Activated CD4-positive, alpha-beta T cell treated with anti-CD3 and anti-CD28 coated beads, Interleukin-2, Interleukin-4, amounts not matched to agents 100 ng/mL and 50 ng/mL, durations not matched to agents 16 hours and 8 hours (primary cell): ENCODE measurements at places on chromosomes 2 and 18.

- DNase-seq = no peak
These were observed 28.1 kb downstream of the COL4A3 start for GRCh38 chr2:227192491-227192890.

GRCh38 chr2:19035238-19035637 lies 323.2 kb downstream of the OSR1 start:
- no peak for DNase-seq

DNA sequence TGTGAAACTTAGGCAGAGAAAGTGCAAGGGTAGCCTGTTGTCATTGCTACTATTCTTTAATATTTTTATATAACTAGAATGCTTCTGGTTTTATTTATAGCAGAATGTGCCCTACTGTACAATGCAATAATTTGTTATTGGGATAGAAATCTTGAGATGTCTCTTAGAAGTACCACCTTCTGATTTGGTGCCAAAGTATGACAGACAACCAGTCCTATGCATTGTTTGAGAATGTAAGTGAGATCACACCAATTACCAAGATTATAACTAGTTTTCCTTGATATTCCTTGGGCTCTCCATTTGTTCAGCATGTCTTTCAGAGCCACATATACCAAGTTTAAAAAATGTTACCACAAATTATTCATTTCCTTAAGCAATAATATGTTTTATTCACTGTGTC lies 399.7 kb downstream of the CPS1 start:
- no peak for DNase-seq

DNA sequence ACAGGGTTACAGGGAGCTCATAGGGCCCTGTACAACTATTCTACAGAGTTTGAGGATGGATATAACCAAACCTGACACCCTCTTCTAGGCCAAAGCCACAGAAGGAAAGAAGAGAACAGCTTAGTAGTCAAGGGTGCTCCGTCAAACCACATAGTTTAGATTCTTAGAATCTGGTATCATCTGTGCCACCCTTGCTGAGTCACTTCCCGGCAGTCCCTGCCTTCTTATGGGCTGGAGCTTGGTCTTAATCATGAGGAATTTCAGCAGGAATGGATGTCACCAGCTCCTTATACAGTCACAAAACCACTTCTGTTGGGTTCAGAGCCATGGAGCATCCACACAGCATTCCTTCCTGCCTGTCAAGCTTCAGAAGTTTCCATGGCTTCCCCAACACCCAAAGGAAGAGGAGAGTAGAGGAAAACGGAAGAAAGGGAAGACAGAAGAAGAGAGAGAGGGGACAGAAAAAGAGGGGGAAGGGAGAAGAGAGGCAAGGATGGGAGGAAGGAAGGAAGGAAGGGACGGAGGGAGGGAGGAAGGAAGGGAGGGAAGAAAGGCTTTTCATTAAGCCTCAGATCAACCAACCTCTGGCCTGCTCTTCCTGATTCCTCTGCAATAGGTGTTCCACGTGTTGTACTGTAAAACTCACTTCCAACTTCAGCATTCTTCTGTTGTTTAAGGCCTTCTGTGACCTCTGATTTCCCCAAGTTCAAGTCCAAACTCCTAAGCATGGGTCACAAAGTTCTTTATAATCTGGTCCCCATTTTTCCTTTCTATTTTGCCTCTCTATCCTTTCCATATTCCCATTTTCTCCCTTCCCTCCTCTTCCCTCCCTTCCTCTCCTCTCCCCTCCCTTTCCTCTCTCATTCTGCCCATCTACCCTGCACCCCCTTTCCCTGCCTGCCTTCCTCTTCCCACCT lies 246.1 kb upstream of the TNP1 start:
- DNase-seq = peak; percentile 58

DNA sequence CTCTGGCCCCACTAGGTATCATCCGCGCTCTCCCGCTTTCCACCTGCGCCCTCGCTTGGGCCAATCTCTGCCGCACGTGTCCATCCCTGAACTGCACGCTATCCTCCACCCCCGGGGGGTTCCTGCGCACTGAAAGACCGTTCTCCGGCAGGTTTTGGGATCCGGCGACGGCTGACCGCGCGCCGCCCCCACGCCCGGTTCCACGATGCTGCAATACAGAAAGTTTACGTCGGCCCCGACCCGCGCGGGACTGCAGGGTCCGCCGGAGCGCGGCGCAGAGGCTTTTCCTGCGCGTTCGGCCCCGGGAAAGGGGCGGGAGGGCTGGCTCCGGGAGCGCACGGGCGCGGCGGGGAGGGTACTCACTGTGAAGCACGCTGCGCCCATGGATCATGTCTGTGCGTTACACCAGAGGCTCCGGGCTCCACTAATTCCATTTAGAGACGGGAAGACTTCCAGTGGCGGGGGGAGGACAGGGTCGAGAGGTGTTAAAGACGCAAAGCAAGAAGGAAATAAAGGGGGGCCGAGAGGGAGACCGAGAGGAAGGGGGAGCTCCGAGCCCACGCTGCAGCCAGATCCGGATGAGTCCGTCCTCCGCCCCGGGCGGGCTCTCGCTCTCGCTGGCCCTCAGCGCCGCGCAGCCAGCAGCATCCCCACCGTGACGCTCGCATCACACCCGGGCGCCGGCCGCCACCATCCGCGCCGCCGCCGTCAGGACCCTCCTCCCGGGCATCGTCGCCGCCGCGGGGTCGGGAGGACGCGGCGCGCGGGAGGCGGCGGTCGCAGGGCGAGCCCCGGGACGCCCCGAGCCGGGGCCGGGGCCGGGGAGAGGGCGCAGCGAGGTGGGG lies 664 bp downstream of the NETO1 start:
- DNase-seq = no peak

DNA sequence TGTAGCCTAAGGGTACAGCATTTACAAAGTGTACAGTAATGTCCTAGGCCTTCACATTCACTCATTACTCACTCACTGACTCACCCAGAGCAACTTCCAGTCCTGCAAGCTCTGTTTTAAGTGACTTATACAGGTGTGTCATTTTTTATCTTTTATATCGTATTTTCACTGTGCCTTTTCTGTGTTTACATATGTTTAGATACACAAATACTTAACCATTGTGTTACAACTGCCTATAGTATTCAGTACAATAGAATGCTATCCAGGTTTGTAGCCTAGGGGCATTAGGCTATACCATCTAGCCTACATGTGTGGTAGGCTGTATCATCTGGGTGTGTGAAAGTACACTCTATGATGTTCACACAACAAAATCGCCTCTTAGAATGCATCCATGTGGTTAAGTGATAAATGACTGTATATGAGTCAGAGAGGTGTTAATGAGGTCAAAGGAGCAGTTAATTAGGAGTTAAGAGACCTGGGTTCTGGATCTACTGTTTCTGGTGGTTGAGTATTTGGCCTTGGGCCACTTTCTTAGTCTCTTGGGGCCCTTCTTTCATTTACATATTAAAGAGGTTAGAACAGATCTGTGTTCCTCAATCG lies 149.1 kb downstream of the GREB1L start:
- peak; percentile 3 for DNase-seq

DNA sequence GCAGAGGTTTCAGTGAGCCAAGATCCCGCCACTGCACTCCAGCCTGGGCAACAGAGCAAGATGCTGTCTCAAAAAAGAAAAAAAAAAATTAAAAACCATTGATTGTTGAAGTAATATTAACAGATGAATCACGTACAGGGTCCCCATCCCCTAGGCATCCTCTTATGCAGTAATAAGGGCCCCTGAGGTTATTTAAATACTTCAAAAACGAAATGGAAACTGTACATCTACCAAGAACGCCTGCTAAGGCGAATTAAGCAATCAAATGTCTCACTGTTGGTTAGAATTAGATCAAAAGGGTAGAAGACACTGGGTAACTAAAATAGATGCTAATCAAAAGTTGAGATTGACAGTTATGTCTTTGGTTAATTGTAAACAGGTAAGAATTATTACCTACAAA lies 7.5 kb downstream of the TRABD2A start:
- DNase-seq = no peak

DNA sequence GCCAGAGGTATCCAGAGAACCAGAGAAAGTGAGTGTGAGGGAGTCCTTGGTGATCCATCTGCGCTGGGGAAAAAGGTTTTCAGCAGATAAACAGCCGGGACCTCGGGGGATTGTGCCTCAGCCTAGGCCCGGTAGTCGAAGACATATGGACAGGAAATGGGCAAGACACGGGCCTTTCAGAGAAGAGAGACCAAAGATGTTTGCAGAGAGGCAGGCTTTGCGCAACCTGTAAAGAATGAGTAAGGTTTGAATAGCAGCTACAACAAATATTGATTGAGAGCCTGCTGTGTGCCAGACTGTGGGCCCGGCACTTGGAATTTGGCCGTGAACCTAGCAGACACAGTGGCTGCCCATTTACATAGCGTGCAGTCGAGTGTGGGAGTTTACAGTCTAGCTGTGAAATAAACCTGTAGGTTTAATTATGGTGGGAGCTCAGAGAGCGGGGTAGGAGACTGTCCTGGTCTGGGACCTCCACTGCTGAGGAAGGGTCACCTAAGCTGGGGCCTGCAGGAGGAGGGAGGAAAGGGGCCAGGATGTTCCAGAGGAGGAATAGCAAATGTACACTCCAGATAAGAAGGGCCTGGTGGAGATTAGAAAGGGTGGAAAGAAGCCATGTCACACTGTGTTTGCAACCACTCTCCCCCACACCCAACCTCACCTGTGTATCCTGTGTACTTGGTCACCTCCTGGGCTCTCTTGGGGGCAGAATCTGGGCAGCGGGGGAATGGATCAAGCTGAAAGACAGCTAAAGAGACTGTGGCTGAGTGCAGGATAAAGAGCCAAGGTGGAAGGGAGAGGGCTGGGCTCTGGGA lies 3.0 kb downstream of the SH2D6 start:
- DNase-seq = no peak

GRCh38 chr2:68214381-68214780 lies 38.0 kb downstream of the PPP3R1 start:
- DNase-seq = no peak

DNA sequence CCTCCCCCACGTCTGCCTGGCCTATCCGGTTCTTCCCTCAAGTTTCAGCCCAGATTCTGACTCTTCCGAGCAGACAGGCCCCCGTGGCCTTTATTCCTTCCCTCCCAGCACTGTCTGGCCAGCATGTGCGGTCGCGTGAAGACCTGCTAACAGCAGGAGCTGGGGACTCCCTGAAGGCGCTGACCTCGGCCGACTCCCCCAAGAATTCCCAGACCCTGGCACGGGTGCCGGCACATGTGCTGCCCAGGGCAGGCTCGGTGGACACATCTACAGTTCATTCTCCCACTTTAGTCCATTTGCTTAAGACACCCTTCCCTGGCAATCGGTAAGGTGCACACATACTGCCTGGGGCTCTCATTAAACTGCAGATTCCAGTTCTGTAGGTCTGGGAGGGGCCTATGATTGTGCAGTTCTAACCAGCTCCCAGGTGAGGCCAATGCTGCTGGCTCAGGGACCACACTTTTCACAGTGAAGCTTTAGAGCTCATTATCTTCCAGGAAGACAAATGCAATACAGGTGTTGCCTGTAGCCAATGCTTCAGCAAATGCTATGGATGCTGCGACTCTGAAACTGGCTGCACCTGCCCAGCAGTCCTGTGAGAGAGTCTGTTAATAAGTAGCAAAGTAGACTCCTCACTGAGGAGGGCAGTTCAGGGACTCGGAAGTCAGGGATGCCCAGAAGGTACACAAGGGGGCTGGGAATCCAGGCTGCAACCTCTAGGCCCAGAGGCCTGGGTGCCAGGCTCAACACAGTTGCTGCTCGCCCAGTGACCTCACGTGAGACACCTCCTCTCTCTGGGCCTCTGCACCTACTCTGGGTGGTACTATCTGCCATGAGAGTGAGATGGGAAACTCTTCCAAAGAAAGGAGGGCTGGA lies 45.4 kb upstream of the TAF1B start:
- DNase-seq = no peak

GRCh38 chr18:75612456-75612855 lies 185.0 kb upstream of the SMIM21 start:
- DNase-seq = no peak

- DNase-seq = no peak
These were observed 16.3 kb downstream of the CAPG start for GRCh38 chr2:85393836-85394235.

DNA sequence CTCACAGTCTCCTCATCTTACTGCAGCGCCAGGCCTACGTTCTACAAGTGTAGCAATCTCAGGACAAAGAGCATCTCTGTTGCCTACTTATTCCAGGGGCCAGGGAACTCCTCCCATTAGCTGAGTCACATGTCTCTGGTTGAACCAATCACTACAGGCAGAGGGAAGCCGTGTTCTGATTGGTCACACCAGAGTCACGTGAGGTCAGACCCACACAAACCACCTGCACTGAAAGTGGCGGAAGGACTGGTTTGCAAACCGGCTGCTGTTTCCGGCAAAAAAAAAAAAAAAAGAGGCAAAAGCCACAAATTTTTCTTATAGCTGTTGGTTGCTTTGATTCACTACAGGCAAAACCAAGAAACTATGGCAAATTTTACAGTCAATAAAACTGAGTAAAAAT lies 21.9 kb upstream of the USP14 start:
- peak; percentile 15 for DNase-seq

- no peak for DNase-seq
These were observed 820 bp downstream of the MTCL1 start for GRCh38 chr18:8705961-8706790.

- no peak for DNase-seq
These were observed 605 bp downstream of the C2orf68 start for GRCh38 chr2:85611217-85611704.

- DNase-seq = no peak
These were observed 26.6 kb downstream of the METTL8 start for GRCh38 chr2:171407030-171407675.

DNA sequence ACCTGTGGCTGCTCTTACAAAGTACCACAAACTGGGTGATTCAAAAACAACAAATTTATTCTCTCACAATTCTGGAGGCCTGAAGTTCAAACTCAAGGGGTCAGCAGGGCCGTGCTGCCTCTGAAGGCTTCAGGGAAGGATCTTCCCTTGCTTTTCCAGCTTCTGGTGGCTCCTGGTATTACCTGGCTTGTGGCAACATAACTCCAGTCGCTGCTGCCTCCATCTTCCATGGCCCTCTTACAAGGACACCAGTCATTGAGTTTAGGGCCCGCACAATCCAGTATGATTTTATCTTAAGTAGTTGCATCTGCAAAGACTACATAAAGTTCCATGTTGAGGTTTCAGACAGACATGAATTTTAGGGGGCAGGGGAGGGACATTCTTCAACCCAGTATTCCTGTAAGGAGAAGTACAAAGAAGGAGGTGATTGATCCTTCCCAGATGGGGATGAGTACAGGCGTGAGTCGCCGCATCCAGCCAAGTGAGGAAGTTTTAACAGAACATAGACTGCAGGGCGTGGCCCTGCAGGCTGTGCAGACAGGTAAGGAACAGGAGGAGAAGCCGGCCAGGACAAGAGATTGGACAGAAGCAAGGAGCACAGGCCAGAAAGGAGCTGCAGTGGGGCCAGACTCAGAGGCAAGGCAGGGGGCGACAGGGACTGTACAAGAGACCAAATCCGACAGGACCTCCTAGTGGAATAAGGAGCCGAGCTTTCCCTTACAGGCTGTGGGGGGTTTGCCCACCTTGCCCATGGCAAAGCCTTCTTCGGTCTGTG lies 44.4 kb upstream of the BZW1 start:
- DNase-seq = no peak

DNA sequence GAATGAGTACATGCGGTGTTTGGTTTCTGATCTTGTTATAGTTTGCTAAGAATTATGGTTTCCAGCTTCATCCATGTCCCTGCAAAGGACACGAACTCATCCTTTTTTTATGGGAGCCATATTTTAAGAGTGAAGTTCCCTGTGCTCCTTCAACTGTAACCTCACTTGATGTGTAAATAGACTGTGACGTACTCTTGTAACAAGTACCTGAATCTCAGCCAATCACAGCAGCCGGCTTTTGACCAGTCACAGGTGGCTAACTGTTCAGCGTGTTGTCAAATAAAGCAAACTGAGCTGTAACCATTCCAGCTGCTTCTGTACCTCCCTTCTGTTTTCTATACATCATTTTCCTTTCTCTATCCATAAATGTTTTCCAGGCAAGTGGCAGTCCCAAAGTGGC lies 774.3 kb upstream of the HS6ST1 start:
- DNase-seq = no peak

- no peak for DNase-seq
These were observed 618.0 kb downstream of the NYAP2 start for GRCh38 chr2:226017537-226017936.
